Amniotic stem cell (primary cell): ENCODE measurements at places on chromosomes 5 and 9.

DNA sequence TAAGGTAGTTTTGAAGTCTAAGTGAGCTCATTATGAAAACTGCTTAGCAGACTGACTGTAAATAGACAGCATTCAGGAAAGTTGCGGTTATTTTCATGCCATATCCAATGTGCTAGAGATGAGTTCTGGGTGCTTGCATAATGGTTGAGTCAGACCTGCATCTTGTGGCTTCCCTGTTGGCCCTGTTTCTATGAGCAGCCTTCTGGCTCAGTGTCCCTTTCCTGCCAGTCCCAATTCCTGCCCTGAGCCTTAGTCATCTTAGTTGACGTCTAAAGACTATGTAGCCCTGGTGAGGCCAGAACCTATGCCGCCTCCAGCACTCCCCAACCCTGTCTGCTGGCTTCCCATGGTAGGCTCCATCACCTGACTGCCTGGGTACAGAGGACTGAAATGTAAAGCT lies 76.3 kb upstream of the TNFSF8 start:
- DNase-seq, result no peak

DNA sequence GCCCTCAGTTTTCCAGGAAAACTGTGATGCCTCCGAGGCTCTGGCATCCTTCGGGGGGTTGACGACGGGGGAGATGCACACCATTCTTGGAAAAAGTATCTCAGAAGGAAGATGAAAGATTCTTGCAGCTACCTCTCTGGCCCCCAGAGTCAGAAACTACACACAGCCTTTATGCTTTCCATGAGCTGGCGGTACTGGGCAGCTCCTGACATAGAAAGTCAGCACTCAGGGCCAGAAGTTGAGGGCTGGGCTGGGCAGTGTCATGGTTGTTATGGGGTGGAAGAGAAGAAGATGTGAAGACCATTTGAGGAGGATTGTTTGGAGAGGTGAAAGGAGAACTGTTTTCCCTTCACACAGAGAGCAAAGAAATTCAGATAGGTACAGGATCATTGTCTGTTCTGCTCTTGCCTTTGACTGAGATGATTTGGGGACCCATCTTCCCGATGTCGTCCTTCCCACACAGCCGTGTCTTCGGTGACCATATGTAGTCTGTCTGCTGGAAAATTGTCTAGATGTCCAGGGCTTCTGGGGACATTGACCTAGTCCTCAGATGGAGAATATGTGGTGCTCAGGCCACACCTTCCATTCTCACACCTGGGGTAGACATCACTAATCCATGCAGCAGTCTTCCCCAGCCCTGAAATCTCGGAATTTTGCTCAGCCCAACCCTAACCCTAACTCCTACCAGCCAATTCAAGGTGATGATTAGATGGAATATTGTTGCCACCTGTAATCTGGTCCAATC lies 237.1 kb downstream of the CACNA1B start:
- DNase-seq, result no peak

GRCh38 chr9:116237456-116237855 lies 83.9 kb downstream of the PAPPA start:
- no peak for DNase-seq

DNA sequence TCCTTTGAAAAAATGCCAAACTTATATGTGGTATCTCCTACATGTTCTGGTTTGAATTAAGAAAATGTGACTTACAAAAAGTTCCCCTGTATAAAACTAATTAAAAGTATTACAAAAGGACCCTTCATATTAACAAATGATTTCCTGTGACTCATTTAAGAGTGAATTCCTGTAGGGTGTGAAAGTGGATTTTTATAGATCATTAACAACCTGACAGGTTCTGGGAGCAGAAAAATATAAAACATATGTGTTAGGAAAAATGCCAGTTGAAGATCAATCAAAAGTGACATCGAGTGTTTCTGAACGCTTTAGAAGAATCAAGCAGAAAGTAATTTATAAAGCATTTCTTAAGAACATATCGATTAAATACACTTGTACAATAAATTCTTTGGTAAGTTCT lies 35.5 kb downstream of the CAMK4 start:
- DNase-seq, result no peak

GRCh38 chr9:137463931-137464290 lies 4.8 kb upstream of the NSMF start:
- DNase-seq, result no peak
